Naive thymus-derived CD8-positive, alpha-beta T cell (primary cell): ENCODE measurements at places on chromosomes 1 and 21. TPM values are rescaled to one million over a fixed set of nuclear protein-coding genes. Genes with fewer than 3 reads are reported as not detected.

The CHIA gene
- not detected for total RNA-seq

The RHD gene
- total RNA-seq = not detected

The TDRD5 gene
- not detected for total RNA-seq

The SOX13 gene
- 0.77 TPM for total RNA-seq

The RORC gene
- total RNA-seq = not detected

The LCK gene
- 509 TPM for total RNA-seq
